ENCODE measurements at places on chromosomes 4 and X.
A peak's percentile ranks its signal among the peaks of the same experiment; 100 is the strongest.

DNA sequence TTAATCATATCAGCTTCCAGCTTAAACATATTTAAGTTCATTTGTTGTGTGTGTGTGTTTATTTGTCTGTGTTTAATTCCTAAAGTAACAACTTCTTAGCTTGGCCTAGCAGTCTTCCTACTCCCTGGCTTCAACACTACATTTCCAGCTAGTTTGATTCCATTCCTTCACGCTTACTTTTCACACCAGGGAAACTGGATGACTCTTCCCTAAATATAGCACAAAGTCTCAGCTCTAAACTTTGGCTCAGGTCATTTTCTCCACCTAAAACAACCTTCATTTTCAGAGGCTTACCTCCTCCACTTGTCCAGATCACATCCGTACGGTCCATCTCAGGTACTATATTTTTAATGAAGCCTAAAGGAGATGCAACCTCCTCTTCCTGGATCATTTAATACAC lies 94.4 kb downstream of the KCTD8 start:
- no peak for DNase-seq

- no peak for DNase-seq
These were observed 888.2 kb downstream of the RAB28 start for GRCh38 chr4:12595986-12596385.

DNA sequence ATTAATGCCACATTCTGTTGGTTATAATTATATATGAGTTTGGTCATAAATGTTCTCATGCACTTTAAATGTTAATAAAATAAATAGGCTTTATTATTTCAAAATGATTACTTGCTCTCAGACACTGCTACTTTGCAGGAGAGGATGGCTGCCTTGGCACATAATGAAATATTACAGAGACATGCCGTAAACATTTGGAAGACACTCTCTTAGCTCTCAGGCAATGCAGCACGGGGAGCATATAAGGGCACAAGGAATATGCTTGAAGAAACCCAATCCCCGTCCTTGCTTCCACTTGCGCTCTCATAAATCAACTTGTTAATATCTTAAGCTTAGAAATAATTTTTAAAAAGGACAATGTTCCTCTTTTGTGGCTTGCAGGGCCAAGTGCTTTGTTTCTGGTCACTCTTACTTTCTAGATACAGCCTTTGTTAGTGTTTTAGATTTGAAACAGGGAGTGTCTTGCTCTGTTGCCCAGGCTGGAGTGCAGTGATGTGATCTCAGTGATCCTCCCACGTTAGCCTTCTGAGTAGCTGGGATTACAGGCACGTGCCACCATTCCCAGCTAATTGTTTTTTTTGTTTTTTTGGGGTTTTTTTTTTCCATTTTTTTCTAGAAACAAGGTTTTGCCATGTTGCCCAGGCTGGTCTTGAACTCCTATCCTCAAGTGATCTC lies 445.0 kb downstream of the SPRY1 start:
- DNase-seq = no peak

DNA sequence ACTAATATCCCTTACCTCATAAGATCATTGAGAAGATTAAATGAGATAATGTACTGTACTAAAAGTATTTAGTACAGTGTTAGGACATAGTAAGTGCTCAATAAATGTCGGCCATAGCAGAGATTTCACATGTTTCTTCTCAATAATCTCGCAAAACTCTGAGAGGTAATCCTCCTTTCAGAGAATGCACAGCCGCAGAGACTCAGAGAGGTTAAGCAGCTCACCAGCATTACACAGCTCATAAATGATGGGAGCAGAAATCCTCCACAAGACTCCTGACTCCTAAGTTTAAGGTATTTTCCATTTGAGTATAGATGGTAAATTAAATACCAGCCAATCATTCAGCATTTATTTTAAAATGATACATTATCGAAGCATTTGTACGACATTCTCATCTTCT lies 34.6 kb downstream of the FAM114A1 start:
- DNase-seq = no peak

GRCh38 chr4:4217113-4217512 lies 9.6 kb downstream of the OTOP1 start:
- no peak for DNase-seq

DNA sequence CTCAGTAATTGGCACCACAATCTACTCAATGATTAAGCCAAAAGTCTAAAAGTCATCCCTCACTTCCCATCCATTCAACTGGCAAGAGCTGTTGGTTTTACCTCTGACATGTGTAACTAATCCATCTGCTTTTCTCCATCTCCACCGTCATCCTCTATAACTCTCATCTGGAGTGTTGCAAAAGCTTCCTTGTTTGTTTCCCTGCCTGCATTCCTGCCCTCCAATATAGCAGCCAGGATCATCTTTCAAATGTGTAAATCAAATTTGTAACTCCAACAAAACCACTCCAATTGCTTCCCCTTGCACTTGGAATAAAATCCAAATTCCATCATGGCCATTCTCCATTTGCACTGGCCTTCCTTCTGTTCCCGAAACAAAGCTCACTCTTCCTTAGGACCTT lies 4.3 kb upstream of the PLAC8 start:
- DNase-seq = no peak

DNA sequence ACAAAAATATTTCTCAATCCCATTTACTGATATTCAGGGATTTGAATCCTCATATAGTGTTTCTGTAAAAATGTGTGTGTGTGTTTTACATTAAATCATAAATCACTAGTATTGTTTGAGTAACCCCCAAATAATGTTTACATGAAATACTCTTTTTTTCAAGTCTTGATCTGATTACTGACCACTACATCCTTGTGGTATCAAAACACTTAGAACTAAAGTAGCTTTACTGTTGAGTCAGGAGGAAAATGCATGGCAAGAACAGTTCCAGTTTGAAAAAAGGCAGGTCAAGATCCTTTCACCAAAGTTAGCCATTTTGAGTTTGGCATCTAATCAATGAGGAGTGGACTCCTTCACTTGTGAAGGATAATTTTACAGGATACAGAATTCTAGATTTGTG lies 3.6 kb upstream of the WDR19 start:
- DNase-seq = no peak

DNA sequence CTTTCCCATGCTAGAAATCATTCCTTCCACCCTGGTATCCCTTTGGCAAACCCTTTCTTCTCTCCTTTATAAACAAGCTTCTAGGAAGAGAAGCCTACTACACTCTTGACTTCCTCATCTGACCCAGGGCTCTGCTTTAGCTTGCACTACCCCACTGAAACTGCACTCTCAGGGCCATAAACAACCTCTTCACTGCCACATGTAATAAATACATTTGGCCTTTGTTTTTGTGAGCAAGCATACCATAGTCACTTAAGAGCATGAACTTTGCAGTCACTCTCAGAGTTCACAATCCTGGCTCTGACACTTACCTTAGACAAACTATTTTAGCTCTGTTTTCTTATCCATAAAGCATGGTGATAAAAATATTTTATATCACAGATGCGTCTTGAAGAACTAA lies 50.7 kb upstream of the USP38 start:
- no peak for DNase-seq

GRCh38 chr4:72974694-72975487 lies 94.6 kb downstream of the COX18 start:
- DNase-seq = no peak

DNA sequence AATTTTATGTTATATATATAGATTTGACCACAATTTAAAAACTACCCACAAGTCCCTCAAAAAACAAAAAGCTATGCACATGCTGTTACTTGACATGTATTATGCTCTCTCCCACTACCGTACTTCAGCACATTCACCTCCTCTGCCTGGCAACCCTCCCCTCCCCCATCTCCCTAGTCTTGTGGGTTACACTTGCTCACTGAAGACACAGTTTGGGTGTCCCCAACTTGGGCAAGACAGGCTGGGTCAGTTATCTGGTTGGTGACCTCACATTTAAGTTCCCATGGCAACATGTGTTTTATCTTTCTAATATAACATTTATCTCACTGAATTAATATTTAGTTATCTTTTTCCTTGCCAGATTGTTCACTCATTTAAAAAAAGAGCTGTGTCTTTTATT lies 32.7 kb downstream of the SEC24D start:
- no peak for DNase-seq

- no peak for DNase-seq
These were observed 53.0 kb downstream of the PKD2 start for GRCh38 chr4:88060431-88060830.

DNA sequence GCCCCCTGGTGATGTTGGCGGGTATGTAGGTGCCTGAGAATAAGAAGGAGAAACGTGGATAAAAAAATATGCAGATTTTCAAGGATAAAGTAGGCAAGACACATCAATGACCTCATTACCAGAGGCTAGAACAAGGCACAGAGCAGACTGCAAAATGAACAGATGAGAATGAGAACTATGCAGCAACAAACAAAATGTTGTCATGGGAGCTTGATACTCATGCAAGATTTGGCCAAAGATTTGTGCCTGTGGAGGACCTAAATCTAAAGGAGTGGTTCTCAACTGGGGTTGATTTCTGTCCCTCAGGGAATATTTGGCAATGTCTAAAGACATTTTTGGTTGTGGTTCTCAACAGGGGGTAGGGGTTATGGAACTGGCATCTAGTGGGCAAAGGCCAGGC lies 177.3 kb downstream of the FRMPD4 start:
- DNase-seq = no peak

DNA sequence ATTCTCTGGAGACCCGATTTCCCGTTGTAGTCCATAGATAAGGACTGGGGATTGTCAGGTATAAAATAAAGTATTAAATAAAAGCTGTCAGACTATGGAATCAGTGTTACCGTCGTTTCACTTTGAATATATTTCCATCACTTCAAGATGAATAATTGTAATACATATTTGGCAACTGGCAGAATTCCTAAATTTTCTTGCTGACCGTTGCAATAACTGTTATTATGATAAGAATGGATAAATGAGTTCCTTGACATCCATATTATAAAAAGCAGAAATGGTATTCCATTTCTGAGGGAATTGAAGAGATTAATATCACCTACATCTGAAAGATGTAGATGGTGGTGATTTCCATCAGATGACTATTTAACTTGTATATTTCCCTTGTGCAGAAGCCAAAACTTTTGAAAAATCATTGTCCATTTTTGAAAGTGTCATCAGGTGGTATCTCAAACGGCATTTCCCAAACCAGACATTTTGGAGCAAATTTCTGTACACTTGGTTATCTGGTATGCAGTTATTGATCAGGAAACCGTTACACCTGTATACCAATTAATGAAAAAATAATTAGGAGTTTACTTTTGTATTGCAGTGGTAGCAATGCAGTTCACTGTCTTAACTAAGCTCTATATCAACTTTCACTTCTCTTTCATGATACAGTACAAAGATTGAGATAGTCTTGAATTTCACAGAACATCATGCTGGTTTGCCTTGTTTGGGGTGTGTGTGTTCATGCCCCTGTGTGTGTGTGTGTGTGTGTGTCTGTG lies 878.5 kb downstream of the PCDH18 start:
- no peak for DNase-seq

GRCh38 chr4:81605271-81605670 lies 133.6 kb upstream of the RASGEF1B start:
- no peak for DNase-seq

- no peak for DNase-seq
These were observed 341 bp upstream of the PRPS2 start for GRCh38 chrX:12790885-12791256.

- DNase-seq = no peak
These were observed 36.8 kb downstream of the LRP2BP start for GRCh38 chr4:185358959-185359358.

- no peak for DNase-seq
These were observed 349.1 kb upstream of the DDX53 start for GRCh38 chrX:22650691-22651090.

DNA sequence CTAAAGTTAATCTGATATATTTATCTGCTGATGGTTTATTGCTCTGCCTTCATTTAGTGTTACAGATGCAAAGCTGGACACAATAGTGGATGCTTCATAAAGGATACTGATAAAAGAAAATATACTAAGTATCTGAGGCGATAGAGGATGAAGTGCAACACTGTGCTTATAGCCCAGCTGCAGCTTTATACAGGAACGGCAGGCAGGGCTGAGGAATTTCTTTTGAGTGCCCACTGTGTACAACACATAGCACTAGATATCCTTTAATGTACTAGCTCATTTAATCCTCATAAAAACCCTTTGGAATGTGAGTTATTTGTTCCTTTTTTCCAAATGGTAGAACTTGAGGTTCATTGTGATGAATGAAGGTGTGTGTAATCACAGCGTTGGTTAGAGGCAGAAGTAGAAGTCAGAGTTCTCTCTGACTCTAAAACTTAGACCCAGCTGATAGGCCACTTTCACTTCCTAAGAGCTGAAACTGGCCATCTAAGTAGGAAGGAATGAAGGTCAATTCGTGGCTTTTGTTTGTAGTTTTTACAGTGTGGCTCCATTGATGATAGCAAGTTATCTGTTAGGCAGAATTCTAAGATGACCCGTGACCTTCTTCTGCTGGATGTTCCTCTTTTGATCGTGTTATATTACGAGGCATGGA lies 138.0 kb downstream of the VEGFC start:
- no peak for DNase-seq

DNA sequence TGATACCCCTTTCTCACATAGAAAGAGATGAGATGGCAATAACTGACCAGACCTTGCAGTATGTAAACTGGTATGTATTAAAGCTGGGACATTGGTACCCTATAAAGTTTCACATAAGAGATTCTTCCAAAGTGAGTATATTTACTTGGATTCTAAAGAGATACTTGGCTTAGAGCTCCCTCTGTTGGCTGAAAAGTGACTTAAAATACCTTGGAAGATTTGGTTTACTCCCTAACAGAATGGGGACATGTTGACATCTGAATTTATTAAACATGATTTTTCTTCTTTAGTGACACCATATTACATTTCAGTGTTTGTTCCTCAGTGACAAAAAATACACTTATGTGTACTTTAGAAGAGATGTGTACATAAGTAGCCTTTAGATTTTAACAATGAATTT lies 47.9 kb upstream of the RGN start:
- peak; percentile 0 for DNase-seq

- DNase-seq = no peak
These were observed 211.6 kb downstream of the DCLK2 start for GRCh38 chr4:150289881-150290280.

GRCh38 chr4:13137390-13137789 lies 346.8 kb downstream of the RAB28 start:
- no peak for DNase-seq

- DNase-seq = no peak
These were observed 53.7 kb downstream of the CHM start for GRCh38 chrX:85993539-85994197.

DNA sequence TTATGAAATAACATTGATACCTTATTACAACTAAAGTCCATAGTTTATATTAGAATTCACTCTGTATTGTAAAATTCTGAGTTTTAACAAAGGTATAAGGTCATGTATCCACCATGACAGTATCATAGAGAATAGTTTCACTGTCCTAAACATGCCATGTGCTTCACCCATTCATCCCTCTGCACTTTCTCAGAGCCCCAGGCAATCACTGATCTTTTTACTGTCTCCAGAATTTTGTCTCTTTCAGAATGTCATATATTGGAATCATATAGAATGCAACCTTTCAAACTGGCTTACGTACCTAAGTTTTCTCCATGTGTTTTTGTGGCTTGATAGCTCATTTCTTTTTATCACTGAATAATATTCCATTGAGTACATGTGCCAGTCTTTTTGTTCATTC lies 33.9 kb downstream of the SNCA start:
- no peak for DNase-seq

- DNase-seq = no peak
These were observed 33.6 kb downstream of the TMEM154 start for GRCh38 chr4:152646221-152646620.

- no peak for DNase-seq
These were observed at the start of gene TCEAL3 for GRCh38 chrX:103607364-103608305. Gene TCEAL3, plus strand, starts transcription at chrX:103607963. Its CDS starts 1,102 bp downstream, at chrX:103609065.
